Activated CD4-positive, CD25-positive, alpha-beta regulatory T cell (primary cell): ENCODE measurements at places on chromosomes 6 and 20.

GRCh38 chr6:39653612-39654011 lies 71.6 kb downstream of the KIF6 start:
- no peak for DNase-seq

DNA sequence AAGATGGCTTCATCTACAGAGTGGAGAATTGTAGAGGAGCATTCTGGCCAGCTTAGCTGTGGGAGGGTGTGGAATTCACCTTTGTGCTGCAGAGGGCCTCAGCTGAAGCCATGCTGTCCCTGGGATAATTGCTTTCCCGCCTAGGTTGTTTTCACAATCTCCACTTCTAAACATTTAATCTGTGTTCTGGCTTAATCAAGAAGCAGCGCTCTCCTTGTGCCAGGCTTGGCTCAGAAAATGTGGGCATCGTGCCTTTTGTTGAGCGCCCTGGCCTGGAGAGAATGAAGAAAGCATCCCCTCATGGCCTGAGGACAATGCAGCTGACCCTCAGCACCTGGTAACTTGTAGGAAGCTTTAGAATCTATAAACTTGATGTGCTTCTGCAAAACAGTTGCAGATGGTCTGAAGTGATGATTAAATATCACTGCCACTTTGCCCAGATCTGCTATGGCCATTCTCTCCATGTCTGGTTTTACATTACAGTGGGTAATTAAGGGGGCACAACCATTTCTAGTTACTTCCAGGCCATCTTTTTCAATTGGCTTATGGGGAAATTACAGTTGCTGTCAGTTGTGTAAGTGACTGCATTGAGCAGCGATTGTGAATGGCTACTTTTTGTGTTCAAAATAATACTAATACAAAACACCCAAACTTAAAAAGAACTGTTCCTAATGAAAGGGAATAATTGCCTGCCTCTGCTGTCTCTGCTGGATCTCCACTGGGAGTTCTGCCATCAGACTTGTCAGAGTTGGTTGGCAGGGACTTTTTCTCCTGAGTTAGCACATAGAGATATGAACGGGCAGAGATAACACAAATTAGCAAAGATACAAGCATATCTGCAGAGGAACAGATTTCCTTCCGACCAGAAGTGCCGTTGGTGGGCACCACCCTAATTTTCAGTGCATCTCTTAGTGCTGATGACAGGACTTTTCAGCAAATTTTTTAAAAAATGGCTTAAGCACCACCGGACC lies 18.4 kb downstream of the CTNNBL1 start:
- no peak for DNase-seq

DNA sequence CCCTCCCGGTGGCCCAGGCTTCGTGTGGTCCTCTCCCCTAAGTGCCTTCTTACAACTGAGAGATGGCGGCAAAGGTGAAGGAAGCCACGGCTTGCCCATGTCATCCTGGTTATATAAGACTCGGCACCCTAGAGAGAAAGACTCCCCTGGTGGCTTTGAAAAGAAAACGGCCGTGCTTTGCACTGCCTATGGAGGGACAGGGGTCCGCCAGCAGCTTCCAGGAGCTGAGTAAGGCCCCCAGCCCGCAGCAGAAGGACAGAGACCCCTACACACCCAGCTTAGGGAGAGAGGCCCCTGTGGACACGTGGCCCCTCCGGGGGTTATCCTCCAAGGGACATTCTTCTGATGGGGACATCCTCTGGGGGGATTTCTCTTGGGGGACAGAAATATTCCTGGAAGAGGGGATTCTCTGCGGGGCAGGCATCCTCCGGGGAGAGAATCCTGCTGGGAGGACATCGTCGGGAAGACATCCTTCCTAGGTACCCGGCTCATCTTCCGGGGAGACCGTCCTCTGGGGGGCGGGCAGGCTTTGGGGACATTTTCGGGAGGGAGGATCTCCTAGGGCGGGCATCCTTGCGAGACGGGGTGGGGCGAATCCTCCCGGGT lies 511 bp upstream of the OGFR start:
- DNase-seq: no peak

DNA sequence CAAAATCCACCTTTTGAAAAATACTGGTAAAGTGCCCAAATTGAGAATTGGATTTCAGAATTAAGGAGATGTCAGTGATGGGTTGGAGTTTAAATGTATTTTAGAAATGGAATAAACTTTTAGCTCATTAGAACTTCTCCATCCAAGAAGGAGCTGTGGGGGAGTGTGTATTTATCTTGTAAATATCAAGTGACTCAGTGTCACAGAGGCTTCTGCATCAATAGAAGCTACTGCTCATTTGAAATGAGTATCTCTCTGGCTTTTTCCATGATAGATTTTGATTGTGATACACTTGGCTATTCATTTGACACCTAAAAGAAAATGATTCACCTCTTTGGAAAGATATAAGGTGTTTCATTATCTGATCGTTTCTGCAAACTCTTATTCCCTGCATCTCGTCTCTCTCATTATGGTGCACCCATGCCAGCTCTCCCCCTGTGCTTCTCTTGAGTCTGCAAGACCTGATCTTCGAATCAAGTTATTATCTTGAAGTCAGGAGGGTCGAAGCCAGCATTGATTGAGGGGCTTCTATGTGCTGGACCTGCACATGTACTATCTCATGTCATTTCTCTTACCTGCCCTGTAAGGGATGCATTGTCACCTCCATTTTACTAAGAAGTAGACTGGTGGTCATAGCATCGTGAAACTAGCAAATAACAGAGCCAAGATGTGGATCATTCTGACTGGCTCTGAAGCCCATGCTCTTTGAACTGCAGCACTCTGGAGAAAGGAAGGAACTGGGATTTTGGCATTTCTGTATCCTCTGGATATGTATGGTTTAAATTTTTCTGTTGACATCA lies 30.1 kb downstream of the VAPB start:
- no peak for DNase-seq

- DNase-seq: no peak
Measured at GRCh38 chr6:3965071-3965718, 113.7 kb downstream of the FAM217A start.

DNA sequence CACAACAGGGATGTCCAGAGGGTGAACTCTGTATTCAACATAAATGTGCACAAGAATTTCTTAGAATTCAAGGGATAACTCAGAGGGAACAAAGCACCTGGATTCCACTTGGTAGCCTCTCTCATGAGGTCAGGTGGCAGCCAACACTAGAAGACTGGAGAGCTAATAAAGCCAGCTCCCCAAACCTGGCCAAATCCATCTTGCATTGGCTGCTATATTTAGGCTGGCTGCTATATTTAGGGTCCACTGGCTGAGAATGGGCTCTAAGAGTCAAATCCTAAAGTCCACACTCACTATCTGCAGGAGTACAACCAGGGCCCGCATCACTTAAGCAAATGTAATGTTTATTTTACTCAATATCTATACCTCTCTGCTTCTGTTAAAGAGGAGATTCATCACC lies 20.0 kb downstream of the TBC1D7 start:
- no peak for DNase-seq

- no peak for DNase-seq
Measured at GRCh38 chr20:64058536-64058935, 4.5 kb upstream of the TCEA2 start.

GRCh38 chr20:63189846-63190559 lies 25.9 kb downstream of the YTHDF1 start:
- no peak for DNase-seq

- no peak for DNase-seq
Measured at GRCh38 chr20:50304501-50304856, 113.8 kb downstream of the CEBPB start.

DNA sequence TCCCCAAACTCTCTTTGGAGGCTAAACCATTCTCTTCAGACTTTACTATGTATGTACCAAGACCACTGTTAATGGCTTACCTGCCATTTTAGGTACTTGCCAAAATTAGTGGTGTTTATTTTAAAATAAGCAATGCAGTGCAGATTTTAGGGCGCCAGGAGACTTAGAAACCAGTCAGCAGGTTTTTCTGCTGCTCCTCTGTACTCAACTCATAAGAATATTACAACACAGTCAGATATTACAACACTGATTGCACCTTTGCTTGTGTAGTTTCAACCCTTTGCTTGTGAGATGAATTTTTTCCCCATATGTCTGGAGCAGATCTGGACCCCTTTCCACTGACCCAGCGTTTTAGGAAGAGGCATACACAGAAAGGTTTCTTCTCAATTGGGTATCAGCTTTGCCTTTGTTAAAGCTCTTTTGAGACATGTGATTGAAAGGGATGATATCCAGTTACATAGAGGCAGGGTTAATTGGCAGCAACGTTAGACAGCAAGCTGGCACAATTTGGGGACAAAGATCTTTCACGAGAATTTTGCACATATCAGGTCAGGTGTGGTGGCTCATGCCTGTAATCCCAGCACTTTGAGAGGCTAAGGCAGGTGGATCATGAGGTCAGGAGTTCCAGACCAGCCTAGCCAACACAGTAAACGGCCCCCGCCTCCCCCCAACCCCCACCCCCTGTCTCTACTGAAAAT lies 6.2 kb downstream of the TTPAL start:
- no peak for DNase-seq

DNA sequence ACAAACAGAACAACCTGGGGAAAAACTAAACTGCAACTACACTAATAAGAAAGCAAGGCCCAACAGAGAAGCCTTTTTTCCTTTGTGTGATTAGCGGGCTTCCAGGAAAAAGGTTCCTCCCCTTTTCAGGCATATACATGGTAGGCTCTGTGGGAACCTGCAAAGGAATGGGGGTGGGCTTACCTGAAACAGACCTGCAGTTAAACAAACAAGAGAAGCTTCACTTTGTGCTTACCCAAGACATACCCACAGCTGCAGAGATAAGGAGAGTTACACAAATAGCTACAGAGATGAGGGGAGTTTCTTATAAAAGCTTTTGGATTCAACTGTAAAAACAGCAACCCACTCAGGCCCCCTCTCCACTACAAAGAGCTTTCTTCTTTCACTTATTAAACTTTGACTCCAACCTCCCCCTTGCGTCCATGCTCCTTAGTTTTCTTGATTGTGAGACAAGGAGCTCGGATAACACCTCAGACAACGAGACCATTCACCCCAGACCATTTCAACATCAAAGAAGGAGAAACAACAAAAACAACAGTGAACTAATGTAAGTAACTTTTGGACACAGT lies 30.9 kb downstream of the RNF146 start:
- DNase-seq: no peak

GRCh38 chr6:44538807-44539201 lies 151.3 kb downstream of the CDC5L start:
- DNase-seq: no peak

DNA sequence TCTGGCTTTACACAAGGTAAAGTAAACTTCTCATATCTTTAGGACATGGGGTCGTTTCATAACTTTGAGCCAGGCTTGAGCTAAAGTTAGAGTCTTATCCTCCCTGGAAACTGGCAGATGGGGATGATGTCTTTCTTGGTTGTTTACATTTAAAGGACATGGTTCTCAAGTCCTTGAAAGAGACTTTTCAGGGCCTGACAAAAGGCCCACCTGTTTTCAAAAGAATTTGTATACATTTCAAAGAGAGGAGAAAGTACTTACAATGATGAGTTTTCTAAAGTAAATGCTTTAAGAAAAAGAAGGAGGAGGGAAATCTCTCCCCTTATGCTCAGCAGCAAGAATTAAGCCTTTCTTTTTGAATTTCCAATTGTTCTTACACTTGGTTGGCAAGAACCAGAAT lies 45.7 kb upstream of the TINAG start:
- DNase-seq: no peak

- DNase-seq: no peak
Measured at GRCh38 chr6:32222333-32223230, 1.3 kb downstream of the NOTCH4 start.

DNA sequence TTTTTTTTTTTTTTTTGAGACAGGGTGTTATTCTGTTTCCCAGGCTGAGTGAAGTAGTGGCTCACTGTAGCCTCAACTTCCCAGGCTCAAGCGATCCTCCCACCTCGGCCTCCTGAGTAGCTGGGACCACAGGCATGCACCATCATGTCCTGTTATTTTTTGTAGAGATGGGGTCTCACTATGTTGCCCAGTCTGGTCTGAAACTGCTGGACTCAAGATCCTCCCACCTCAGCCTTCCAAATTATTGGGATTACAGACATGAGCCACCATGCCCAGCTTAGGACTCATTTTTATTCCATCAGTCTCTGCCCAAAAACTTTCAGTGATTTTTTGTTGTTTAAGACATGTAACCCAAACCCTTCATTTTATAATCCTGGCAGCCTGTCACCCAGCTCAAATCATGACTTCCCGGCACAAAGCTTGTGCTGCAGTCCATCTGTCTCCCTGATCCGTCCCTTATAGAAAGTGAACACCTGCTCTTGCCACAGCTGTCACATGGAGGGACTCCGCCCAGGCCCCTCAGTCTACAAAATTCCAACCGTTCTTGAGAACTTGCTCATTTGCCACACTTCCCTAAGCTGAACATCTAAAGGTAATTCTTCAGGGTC lies 183.9 kb upstream of the JARID2 start:
- no peak for DNase-seq

GRCh38 chr6:122663981-122664380 lies 53.8 kb downstream of the PKIB start:
- DNase-seq: no peak

DNA sequence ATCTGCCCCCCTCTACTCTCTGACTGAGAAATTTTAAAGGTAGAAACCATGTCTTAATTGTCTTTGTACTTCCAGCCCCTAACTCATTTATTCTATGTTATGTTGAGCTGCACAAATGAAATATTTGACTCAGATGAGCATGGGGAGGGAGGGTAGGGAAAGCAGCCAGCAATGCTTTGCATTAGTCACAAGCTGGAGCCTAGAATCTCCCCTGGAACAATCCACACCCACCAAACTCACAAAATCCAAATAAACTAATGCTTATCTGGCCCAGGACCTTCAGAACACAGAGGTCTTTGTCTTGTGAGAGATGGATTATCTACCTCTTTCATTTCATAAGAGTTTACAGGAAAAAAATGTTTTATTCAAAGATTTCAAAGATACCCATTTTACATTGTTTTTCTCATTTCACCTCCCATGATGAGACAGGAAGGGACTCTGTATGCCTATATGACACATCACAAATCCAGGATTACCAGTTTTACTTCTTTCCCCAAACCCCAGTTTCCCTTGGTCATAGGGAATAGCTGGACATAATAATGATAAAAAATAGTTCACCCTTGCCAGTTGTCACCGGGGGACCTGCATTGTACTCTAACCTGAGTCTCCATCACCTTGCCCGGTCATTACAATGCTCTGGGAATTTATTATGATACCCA lies 466.9 kb downstream of the KIF16B start:
- no peak for DNase-seq

DNA sequence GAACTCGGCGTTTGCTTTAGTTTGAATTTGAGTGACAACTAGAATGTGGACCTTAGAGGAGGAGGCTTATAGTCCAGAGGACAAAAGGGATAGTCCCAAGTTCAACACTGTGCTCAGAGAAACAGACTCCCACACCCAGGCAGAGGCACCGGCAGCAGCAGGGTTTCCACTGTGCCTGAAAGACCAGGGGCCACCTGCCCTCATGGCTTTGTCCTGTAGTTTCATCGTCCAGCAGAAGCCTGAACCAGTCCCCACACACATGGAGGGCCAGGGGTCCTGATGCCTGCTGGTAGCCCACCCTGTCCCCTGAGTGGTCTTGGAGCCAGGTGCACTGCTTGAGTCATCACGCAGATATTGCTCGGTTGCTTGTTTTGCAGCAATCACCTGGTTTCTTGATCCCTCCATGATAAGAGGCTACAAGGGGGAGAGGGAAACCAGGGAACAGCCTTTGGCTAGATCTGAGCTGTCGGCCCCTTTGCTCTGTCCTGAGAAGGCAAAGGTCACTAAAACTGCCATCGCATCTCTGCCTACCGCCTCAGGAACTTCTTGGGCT lies 7.2 kb upstream of the ACSS1 start:
- DNase-seq: no peak
